ENCODE measurements at places on chromosomes 4 and X. TPM values are rescaled to one million over a fixed set of nuclear protein-coding genes. Genes with fewer than 3 reads are reported as not detected.

The CXCL1 gene
- 105 TPM for total RNA-seq

GRCh38 chrX:150324919-150325318, 38.2 kb upstream of the MAMLD1 start:
- no peaks in the 10 kb centered on the region for H3K36me3 ChIP-seq
- no peak overlapping the region for H3K27ac ChIP-seq
- no peaks in the 10 kb centered on the region for H3K4me1 ChIP-seq
- DNase-seq, result no peak

DNA sequence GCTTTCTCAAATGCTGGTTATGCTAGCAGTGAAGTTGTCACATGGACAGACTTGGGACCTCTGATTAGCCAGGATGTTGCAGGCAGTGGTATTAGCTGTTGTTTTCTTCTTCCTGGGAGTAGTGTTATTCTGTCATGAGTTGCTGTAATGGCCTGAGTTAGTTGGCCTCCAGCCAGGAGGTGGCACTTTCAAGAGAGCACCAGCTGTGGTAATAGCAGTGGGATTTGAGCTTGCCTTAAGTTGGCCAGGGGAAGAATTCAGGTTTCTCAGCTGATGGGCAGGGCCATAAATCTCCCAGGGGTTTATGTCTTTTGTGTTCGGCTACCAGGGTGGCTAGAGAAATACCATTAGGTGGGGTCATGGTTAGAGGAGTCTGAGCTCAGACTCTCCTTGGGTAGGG, 132.6 kb downstream of the GLUD2 start:
- H3K4me1 ChIP-seq, result no peaks in the 10 kb centered on the region
- no peaks in the 10 kb centered on the region for H3K36me3 ChIP-seq
- no peak overlapping the region for H3K27ac ChIP-seq
- no peak overlapping the region for H3K4me3 ChIP-seq
- no peak for DNase-seq

GRCh38 chr4:907691-908425, 24.3 kb downstream of the GAK start:
- no peak for DNase-seq
- no peaks in the 10 kb centered on the region for H3K27me3 ChIP-seq
- peaks cover 11% of the 10 kb centered on the region for H3K4me1 ChIP-seq
- no peak overlapping the region for H3K27ac ChIP-seq

GRCh38 chrX:106716004-106716403, 10.5 kb upstream of the RNF128 start:
- no peak for DNase-seq
- no peaks in the 10 kb centered on the region for H3K4me1 ChIP-seq
- H3K36me3 ChIP-seq, result no peaks in the 10 kb centered on the region
- no peak overlapping the region for H3K4me3 ChIP-seq

- no peak for DNase-seq
- H3K4me3 ChIP-seq, result no peak overlapping the region
- no peaks in the 10 kb centered on the region for H3K27me3 ChIP-seq
- no peaks in the 10 kb centered on the region for H3K4me1 ChIP-seq
Measured at GRCh38 chr4:168095776-168096406, 3.6 kb downstream of the ANXA10 start.

GRCh38 chrX:111830571-111830970, 45.4 kb upstream of the TRPC5OS start:
- H3K27me3 ChIP-seq, result no peaks in the 10 kb centered on the region
- H3K36me3 ChIP-seq, result no peaks in the 10 kb centered on the region
- no peak overlapping the region for H3K27ac ChIP-seq
- no peak for DNase-seq

- H3K27me3 ChIP-seq, result no peaks in the 10 kb centered on the region
- H3K4me3 ChIP-seq, result no peak overlapping the region
- H3K27ac ChIP-seq, result no peak overlapping the region
- H3K4me1 ChIP-seq, result no peaks in the 10 kb centered on the region
- H3K36me3 ChIP-seq, result no peaks in the 10 kb centered on the region
Measured at GRCh38 chr4:154030152-154030551, 241.3 kb upstream of the SFRP2 start.

The MCF2 gene
- 1.1 TPM for total RNA-seq

- H3K27me3 ChIP-seq, result no peaks in the 10 kb centered on the region
- no peaks in the 10 kb centered on the region for H3K4me1 ChIP-seq
- H3K27ac ChIP-seq, result no peak overlapping the region
- DNase-seq, result no peak
- H3K36me3 ChIP-seq, result no peaks in the 10 kb centered on the region
Measured at GRCh38 chr4:172725581-172725980, 443.0 kb upstream of the GALNT7 start.

The SCRG1 gene
- not detected for total RNA-seq

DNA sequence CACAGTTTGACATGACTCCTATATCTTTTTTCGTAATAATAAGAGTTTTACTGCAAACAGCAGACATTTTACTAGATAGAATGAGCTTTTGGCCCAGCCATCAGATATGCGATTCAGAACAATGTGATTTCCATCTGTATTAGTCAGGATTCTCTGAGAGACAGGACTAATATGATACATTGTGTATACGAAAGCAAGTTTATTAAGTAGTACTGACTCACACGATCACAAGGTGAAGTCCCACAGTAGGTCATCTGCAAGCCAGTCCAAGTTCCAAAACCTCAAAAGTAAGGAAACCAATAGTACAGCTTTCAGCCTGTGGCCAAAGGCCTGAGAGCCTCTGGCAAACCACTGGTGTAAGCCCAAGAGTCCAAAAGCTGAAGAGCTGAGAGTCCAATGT, 24.1 kb downstream of the CXCL8 start:
- no peak for DNase-seq
- H3K36me3 ChIP-seq, result no peaks in the 10 kb centered on the region
- H3K4me1 ChIP-seq, result no peaks in the 10 kb centered on the region

The MRPL1 gene
- 23.6 TPM for total RNA-seq
